ENCODE measurements at places on chromosomes 5 and 9.
A peak's percentile ranks its signal among the peaks of the same experiment; 100 is the strongest.

GRCh38 chr5:105274079-105274478, 1711.5 kb upstream of the NUDT12 start:
- no peak for DNase-seq

DNA sequence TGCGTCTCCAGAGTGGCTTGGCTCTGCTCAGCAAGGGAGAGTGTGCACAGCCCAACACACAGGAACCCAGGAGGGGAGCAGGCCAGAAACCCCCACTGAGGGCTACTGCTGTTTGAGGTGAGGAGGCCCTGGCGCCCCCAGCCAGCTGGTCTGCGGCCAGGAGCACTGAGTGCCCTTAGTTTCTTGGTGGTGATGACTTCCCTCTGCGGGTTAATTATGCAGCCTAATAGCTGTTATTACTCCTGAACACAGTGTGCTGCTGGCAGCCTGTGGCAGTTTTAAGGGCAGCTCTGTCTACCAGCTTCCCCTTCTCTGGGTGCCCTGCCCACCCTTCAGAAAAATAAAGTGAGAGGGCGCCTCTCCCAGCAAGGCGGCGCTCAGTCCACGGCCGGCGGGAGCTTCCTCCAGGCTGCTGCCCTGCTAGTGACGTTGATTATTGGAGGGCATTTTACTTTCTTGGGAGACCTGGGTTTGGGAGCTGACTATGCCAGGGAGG, 19.2 kb downstream of the GADD45G start:
- peak; percentile 13 for DNase-seq

- no peak for DNase-seq
Measured at GRCh38 chr9:124213396-124213795, 44.4 kb upstream of the NEK6 start.

GRCh38 chr9:91943478-91944470, 6.3 kb downstream of the ROR2 start:
- DNase-seq = no peak

- no peak for DNase-seq
Measured at GRCh38 chr9:21294904-21295538, 10.1 kb downstream of the IFNA5 start.

- DNase-seq = no peak
Measured at GRCh38 chr9:75891771-75892215, 1.3 kb downstream of the PCSK5 start.

DNA sequence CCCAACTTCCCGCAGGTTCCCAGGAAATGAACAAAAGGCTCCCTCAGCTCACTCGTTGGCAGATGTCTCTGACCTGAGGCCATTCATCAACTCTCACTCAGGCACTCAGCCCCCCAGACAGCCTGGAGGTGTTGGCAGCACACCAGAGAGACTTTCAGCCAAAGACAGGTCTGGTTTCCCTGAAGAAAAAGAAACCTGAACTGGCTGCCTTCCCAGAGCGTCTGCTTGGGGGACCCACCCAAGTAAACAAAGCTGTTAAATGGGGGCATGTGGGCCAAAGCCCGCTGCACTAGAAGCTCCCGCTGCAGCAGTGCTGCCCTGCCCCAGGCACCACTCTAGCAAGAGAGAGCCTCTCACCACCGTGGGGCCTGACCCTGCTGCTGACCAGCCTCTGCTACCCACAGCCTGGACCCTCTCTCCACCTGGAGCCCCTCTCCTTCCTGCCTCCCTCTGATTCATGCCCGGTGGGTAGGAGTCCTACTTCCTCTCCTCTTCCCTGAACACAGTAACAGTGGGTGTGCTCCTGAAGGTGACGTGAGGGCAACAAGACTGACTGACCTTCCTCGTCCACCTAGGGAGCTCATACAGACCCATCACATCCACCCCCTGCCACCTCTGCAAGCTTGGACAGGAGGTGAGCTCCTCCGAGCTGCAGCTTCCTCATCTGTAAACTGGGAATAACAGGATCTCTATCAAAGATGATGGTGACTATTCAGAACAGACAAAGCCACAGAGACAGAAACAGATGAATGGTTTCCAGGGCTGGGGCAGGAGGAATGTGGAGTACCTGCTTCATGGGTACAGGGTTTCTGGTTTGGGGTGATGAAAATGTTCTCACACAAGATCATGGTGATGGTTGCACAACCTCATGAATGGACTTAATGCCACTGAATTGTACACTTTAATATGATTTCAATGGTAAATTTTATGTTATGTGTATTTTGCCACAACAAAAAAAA, 31.0 kb upstream of the GABRP start:
- DNase-seq = no peak

DNA sequence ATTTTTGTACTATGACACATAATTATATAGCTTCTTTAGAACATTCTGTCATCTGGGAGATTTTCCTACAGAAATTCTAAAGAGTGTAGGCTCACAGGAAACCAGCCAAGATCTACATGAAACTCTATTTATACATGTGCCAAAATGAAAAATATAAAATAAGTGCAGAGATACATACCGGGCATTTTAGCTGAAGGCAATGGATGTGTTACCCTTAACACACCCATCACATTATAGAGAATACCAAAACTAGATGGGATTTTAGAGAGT, 125.9 kb downstream of the TRIM32 start:
- no peak for DNase-seq
